ENCODE measurements at places on chromosomes 12 and 14. TPM values are rescaled to one million over a fixed set of nuclear protein-coding genes. Genes with fewer than 3 reads are reported as not detected.

Gene CYP27B1
- 2.0 TPM for total RNA-seq

Gene DHRS2
- total RNA-seq, result 0.89 TPM

Gene ART4
- total RNA-seq, result 0.29 TPM

Gene TMEM52B
- total RNA-seq, result not detected

Gene POTEG
- total RNA-seq, result not detected

Gene FAM186B
- 0.24 TPM for total RNA-seq

Gene DHRS7
- 79.9 TPM for total RNA-seq

Gene CALCOCO1
- total RNA-seq, result 89.5 TPM

Gene LALBA
- total RNA-seq, result not detected
